ENCODE measurements at places on chromosomes 5 and 9. TPM values are rescaled to one million over a fixed set of nuclear protein-coding genes. Genes with fewer than 3 reads are reported as not detected.

GRCh38 chr9:12702160-12702758, 9.1 kb downstream of the TYRP1 start:
- DNase-seq = no peak

DNA sequence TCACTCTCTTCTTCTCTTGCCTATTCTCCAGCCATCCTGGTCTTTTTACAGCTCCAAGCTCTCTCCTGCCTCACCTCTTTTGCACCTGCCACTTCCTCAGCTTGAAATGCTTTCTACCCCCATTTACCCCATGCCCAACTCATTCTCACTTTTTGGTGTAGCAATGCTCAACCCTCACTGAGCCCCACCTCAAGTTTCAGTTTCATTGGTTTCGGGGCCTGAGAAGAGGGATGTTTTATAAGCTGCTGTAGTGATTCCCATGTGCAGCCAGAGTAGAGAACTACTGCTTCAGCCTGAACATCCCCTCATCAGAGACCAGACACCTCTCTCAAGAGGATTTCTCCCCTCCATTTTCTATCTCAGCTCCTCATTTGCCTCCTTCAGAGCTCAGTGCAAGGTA, 45.2 kb upstream of the FYB1 start:
- no peak for DNase-seq

Gene PCDHGA1
- 0.52 TPM for total RNA-seq

Gene DDX4
- total RNA-seq = not detected

Gene RGS7BP
- total RNA-seq = not detected

DNA sequence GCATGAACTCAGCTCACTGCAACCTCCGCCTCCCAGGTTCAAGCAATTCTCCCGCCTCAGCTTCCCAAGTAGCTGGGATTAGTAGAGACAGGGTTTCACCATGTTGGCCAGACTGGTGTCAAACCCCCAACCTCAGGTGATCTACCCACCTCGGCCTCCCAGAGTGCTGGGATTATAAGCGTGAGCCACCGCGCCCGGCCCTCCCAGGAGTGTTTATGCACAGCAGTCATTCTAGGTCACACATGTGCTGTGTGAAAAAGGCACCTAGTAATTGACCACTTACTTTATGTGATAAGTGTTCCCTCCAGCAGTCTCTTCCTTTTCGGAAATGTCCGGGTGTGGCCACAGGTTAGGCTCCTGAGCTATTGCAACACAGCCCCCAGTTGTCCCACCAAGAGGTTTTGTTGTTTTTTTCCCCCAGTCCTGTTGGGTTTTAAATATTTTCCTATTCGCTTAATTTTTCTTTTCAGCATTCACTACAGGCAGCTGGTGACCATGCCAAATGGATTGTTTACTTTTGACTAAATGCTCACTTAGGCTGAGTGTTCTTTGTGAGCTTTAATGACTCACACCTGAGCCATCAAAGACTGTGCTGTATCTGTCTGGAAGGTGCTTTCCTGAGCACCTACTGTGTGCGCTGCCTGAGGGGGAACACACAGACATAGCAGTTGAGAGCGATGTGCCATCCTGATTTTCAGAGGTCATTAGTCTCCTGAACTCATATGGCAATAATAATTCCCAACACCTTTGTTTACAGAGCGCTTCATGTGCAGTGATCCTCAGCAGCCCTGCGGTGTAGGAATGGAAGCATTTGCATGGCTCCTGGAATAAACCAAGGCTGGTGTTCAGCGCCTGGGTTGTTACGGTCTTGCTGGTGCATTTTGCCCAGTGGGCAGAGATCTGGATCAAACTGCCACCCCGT, 94.3 kb downstream of the MVB12B start:
- no peak for DNase-seq

Gene CYSRT1
- total RNA-seq = 0.47 TPM

DNA sequence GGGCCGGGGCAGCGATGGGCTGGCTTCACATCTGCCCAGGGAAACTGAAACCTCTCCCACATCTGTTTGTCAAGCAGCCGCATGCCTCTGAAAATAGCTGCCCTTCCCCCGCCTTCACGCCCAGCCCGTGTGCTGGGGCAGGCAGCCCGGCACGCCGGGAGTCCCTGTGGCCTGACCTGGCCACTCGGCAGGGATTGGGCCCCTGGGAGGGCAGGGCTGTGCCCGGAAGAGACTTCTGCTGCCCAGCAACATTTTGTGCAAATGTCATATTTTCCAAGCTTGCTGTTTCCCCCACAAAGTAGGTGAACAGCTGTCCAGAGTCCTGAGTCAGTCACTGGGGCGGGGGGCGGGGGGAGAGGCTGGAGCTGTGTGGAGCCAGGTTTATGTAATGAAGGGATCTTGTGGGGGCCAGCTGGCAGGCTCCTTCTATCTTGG, 8.2 kb downstream of the COL27A1 start:
- no peak for DNase-seq

Data from naive thymus-derived CD8-positive, alpha-beta T cell (primary cell).